ENCODE measurements at places on chromosomes 11 and 22. TPM values are rescaled to one million over a fixed set of nuclear protein-coding genes. Genes with fewer than 3 reads are reported as not detected.

The PAX6 gene
- 30.7 TPM for total RNA-seq

The KRTAP5-11 gene
- total RNA-seq: not detected

The HBG2 gene
- total RNA-seq: not detected

The GNAZ gene
- total RNA-seq: 82.5 TPM

The JAM3 gene
- total RNA-seq: 101 TPM

The POU2AF2 gene
- total RNA-seq: not detected

The AQP11 gene
- total RNA-seq: 2.0 TPM

The SELENOM gene
- total RNA-seq: 40.9 TPM

The TSGA10IP gene
- not detected for total RNA-seq

The LRRC74B gene
- not detected for total RNA-seq

The SYT9 gene
- total RNA-seq: 3.7 TPM

The C11orf86 gene
- not detected for total RNA-seq

The ALDH3B1 gene
- 0.22 TPM for total RNA-seq

The PHETA2 gene
- 0.88 TPM for total RNA-seq

The MMP13 gene
- total RNA-seq: not detected

The RTN4RL2 gene
- 119 TPM for total RNA-seq

The TSSK2 gene
- total RNA-seq: not detected
